ENCODE measurements at places on chromosomes 7 and 10. TPM values are rescaled to one million over a fixed set of nuclear protein-coding genes. Genes with fewer than 3 reads are reported as not detected.

Gene EGR2
- total RNA-seq: 0.82 TPM

Gene BLOC1S2
- 44.4 TPM for total RNA-seq

Gene ADAM22
- total RNA-seq: 17.7 TPM

Gene GPR26
- not detected for total RNA-seq

Gene FAM25A
- not detected for total RNA-seq

Gene CTNNA3
- 39.8 TPM for total RNA-seq

Gene CNTNAP2
- 0.43 TPM for total RNA-seq

GRCh38 chr10:69673521-69673920, 43.5 kb downstream of the FAM241B start:
- DNase-seq: no peak

DNA sequence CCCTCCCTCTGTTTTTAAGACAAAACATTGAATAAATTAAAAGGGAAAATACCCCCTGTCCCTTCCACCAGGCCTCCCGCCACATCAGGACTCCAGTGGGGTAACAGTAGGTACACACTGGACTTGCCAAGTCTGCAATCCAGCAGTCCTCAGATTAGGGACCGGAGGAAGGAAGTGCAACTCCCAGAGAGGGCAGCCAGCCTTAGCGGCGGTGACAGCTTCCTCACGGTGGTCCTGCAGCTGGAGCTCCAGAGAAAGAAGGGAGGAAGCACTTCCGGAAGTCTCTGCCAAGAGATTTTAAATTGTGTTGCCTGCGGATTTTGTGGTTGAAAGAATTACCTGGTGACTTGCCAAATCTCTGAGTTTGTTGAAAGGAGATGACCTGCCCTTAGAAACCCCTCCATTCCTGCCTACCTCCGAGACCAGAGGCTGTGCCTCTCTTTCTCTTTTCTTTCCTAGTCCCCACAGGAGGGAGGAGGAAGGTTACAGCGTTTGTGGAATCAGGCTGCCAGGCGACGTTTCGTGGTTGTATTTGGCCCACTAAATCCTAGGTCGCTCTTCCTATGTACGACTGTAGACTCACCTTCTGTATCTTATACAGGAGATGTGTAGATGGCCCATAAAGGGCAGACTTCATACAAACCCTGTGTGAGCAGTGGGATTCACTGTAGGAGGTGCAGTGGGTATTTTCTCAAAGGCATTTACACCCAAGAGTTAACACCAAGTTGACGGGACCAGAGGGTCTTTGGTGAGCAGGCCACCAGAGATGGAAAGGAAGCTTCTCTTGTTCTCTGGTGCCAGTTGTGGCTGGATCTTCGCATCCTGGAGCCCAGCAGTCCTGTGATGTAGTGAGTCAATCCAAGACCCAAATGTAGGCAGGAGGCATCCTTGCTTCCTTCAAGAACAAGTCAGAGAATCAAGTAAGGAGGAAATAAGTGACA, 77.9 kb downstream of the INSIG1 start:
- DNase-seq: peak; percentile 69

DNA sequence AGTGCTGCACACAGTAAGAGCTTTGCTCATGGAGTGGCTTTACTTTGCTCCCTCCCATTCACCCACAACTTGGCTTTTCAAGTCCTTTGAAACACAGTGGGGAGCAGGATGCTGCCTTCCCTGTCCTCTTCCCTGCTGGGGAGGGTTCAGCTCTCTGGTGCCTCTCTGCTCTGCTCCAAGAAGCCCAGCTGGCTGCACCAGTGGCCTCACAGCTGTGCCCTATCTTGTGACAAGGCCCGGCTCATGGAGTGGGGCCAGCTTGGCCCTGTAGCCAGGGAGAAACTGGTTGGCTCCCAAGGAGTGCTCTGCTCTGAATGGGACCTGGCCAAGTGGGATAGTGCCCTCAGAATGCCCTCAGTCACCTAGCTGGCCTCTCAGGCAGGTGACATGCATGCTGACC, 212.3 kb upstream of the ZMIZ1 start:
- DNase-seq: peak; percentile 93

- no peak for DNase-seq
Measured at GRCh38 chr10:101649525-101650085, 45.4 kb downstream of the FBXW4 start.

GRCh38 chr10:88828310-88828709, 23.3 kb downstream of the ANKRD22 start:
- no peak for DNase-seq

- peak; percentile 20 for DNase-seq
Measured at GRCh38 chr10:111756217-111757061, 427.1 kb downstream of the GPAM start.

- DNase-seq: no peak
Measured at GRCh38 chr10:103576862-103577261, 83.4 kb downstream of the NEURL1 start.

GRCh38 chr10:99235658-99236626, at the start of gene HPSE2:
HPSE2 (minus strand) TSS chr10:99235852.
- DNase-seq: peak; percentile 86

DNA sequence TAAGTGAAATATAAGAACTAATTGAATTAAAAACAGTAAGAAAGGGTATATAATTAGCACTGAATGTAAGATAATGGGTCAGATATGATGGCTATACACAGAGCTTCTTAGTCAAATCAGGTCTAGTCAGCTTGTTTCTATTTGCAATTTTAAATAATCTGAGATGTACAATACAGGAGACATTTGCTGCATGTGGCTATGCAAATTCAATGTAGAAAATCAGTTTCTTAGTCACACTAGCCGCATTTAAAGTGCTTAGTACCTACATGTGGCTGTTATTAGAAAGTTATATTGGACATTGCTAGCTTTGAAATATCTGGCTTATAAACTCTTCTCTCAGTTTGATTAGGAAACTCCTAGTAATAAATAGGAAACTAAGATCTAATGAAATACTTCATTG, 25.3 kb downstream of the CCDC7 start:
- DNase-seq: no peak
